Activated CD4-positive, alpha-beta T cell treated with anti-CD3 and anti-CD28 coated beads for 24 hours (primary cell): ENCODE measurements at places on chromosomes 7 and 10.

DNA sequence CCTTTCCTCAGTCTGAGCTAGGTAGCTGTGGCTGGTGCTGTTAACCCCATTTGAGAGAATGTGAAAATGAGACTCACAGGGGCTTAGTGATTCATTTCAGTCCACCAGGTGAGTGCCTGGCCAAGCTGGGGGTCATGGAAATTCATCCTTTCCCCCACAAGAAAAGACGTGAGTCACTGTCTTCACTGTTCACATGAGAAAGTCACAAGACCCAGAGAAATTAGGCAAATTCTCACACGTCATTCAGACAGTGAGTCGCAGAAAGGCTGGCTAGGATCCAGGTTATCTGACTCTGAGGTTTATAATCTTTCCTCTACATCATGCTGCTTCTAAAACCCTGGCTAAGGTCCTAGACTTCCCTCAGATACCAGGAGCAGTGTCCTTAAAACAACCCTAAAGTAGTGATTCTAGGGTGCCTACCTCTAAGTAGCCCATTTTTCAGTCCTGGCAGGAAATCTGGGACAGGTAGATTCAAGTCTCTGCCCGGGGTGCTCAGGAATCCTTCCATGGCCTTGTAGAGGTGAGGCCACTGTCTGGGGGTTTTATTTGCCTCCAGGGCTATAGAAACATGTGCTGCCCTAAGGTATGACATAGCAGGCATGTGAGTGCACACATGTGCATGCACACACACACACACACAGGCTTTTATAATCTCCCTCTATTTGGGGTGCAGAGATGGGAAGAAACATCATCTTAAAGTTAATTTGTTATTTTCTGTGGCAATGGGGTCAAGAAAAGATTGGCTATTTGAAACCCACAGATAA lies 427.9 kb upstream of the CELF2 start:
- DNase-seq, result no peak

- DNase-seq, result no peak
Measured at GRCh38 chr10:124926548-124926947, 15.4 kb upstream of the ZRANB1 start.

DNA sequence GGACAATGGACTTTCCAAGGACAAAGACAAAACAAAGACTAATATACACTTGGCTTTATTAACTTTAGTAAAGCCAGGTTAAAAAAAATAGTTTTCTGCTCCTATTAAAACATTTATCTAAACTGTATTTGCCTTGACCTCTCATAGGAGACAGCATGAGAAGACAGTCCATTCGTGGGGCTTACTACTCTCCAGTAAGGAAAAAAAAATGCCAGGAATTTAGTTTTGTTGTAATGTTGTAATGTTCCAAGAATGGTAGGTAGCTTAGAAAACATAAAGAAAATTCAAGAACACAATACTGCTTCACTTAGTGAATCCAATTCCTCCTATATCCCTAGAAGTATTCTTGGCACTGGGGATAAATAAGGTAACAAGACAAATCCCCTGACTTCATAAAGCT lies 81.7 kb downstream of the KMT2C start:
- no peak for DNase-seq

DNA sequence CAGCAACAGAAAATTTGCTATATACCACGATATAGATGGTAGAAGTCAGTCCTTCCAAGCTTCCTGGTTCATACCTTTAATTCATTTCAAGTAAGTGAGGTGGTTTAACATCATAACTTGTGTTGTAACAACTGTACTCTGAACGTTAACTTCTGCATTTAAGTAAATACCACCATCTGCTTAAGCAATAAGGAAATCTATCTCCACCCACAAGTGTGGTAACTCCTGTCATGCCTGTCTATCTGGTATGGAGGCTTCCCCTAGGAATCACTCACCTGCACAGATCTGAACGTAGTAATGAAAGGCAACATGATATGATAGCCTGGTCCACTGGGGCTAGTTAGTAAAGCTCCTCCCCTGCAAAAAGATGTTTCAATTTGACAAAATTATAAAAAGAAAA lies 2.3 kb downstream of the ERLIN1 start:
- no peak for DNase-seq

DNA sequence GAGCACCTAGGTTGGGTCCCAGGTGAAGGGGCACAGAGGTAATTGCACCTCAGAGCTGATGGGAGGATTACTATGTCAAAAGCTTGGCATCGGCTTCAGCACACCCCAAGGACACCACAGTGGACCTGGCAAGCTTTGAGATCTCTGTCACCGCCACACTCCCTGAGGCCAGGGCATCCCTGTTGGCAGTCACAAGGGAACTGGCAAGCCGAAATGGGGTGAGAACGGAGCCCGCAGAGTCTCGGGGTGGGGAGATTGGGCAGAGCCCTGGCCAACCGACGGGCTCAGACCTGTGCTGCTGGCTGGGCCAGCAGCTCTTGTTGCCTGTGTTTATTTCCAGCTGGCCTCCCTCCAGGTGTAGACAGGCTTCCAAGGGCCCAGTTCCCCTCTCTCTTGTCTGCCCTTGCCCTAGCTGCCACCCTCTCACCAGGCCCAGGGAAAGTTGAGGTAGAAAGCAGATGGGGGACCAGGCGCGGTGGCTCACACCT lies 2.5 kb downstream of the HSPB1 start:
- no peak for DNase-seq

GRCh38 chr10:98610301-98610700 lies 163.6 kb upstream of the HPS1 start:
- no peak for DNase-seq

DNA sequence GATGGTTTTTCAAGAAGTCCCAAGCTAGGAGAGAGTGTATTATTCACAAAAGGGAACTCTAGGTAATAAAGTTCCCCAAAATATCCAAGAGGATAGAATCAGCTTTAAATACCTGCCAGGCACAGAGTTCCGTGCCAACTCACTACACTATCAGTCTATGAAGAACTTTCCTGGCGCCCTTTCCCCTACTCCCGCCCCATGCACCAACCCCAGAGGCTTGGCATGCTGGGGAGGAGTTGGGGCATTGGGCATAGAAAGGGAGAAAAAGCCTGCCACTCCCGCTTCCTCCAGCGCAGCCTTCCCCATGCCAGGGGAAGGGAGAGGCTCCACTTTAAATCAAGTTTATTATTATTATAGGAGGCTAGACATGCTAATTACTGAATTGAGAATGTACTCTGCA lies 54.9 kb downstream of the ZNF800 start:
- DNase-seq, result no peak

DNA sequence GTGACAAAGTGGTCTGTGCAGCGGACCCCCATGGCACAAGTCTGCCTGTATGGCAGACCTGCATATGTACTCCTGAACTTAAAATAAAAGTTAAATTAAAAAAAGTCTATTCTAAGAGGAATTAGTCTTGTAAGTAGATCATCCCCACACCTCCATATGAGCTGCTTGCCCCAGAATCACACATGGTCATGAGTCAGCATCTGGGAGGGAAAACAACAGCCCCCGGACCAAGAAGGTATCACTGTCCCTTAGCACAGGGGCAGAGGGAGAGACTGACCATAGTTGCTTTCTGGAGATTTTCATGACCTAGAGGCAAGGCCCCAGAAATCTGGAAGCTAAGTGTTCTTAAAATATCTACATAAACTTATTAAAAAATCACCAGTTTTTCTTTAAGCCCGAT lies 86.6 kb upstream of the PDK4 start:
- no peak for DNase-seq
